Myocyte (in vitro differentiated cells): ENCODE measurements at places on chromosomes 2 and 18.

GRCh38 chr2:37896319-37896718 lies 28.8 kb upstream of the RMDN2 start:
- no peak for DNase-seq

- no peak for DNase-seq
Measured at GRCh38 chr18:74163019-74163660, 14.8 kb downstream of the TIMM21 start.

- no peak for DNase-seq
Measured at GRCh38 chr2:222232839-222233238, 66.0 kb downstream of the PAX3 start.

DNA sequence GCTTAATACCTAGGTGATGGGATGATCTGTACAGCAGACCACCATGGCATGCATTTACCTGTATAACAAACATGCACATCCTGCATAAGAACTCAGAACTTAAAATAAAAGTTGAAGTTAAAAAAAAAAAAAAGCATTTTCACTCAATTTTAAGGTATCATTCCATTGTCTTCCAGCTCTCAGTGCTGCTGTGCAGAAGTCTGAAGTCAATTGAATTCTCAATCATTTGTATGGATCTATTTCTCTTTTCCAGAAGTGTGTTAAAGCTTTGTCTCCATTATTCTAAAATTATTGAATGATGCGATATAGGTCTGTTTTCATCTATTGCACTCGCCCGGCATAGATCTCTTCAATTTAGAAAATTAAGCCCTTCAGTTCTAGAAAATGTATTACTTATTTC lies 202.5 kb upstream of the EPAS1 start:
- DNase-seq: no peak

- DNase-seq: no peak
Measured at GRCh38 chr2:142944264-142944663, 66.8 kb downstream of the KYNU start.

DNA sequence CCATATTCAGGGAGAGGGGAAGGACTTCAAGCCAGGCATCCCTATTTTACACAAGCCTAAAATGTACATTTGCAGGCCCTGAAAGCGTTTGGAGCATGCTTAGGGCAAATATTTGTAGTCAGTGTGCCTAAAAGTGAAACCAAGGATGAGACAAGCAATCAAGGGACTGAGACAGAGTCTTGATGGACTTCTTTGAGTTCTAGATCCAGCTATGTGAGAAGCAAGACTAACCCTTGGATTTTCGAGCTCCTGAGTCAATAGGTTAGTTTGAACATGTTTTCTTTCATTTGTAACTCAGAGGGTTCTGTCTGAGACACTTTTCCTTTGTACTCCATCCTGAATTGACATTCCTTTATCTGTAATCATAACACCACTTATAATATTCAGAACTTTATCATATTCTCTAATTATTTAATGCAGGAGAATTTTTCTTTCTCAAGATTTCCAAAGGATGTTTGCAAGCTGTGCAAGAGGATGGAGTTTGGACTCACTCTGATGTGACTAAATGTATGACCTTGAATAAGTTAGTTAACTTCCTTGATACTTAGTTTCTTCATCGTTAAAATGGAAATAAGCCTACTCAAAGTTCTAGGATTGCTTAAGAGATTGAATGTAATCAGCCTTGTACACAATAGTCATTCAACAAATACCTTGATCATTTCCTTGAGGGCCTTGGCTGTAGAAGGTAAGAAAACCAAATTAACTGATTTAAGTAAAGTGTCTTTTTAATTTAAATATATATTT lies 1237.8 kb upstream of the ZEB2 start:
- no peak for DNase-seq

- DNase-seq: peak; percentile 44
Measured at GRCh38 chr2:211181626-211182025, 625.2 kb downstream of the CPS1 start.

DNA sequence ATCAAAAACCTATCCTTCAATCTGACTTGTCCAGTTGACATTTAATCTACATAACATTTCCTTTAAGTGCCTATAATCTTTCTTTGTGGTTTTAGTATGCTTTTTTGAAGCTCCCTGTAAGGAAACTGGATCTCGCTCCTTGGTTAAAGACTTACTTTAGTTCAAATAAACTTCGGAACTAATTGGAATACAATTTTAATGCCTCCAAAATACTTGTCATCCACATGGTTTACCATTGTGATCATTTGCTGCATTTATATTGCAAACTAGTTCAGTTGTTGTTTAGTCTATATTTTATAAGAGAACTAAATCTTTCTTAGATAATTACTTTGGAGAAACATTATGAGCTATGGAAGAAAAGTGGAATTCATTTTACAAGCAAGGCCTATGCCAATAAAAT lies 496.0 kb downstream of the ERBB4 start:
- DNase-seq: no peak

DNA sequence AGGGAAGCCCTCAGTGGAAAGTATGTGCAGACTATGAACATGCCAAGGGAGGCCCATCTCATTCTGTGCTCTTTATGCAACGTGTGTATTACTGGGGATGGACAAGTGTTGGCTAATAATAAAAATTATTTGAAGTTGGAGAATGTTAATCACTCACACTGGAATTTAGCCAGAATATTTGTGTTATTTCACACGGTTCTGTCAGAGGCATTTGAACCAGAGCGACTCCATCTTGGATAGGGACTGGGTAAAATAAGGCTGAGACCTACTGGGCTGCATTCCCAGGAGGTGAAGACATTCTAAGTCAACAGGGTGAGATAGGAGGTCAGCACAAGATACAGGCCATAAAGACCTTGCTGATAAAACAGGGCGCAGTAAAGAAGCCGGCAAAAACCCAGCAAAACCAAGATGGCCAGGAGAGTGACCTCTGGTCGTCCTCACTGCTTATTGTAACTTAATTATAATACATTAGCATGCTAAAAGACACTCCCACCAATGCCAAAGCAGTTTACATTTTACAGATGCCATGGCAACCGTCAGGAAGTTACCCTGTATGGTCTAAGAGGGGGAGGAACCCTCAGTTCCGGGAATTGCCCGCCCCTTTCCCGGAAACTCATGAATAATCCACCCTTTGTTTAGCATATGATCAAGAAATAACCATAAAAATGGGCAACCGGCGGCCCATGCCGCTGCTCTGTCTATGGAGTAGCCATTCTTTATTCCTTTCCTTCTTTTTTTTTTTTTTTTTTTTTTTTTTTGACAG lies 2.6 kb upstream of the FZD5 start:
- DNase-seq: no peak

DNA sequence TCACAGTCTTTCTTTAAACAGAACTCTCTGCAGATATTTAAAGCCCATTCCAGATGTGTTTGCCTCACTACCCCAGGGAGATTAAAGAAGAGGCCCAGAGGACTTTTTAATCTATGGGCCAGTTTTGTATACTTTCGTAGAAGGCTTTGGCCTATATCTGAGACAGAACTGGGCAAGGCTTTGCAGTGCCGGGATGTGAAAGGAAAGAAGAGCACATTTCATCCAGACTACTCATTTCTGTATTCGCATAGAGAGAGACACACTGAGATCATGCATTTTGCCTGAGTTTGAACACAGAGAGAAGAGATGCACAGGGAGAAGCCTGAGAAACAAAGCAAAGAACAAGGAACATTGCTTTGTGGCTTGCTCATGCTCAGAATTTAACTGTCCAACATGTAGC lies 54.9 kb upstream of the SLC5A7 start:
- no peak for DNase-seq

DNA sequence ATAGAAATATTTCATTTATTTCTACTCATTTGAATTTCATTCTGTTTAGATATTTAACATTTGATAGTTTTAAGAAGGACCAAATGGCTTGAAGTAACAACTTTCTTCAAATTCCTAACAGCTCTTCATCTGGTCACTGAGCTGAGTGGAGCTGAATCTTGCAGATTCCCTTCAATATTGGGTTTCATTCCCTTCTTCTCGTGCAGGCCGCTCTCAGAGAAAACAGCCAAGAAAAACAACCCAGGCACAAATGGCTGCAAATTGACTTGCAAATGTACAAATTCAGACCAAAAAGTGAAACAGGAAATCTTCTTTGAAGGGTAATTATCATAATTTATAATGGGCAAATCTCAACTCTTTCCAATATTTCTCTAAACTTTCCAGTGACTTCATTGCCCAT lies 30.3 kb upstream of the GCG start:
- no peak for DNase-seq

- DNase-seq: no peak
Measured at GRCh38 chr2:156657809-156658208, 221.6 kb downstream of the GPD2 start.

DNA sequence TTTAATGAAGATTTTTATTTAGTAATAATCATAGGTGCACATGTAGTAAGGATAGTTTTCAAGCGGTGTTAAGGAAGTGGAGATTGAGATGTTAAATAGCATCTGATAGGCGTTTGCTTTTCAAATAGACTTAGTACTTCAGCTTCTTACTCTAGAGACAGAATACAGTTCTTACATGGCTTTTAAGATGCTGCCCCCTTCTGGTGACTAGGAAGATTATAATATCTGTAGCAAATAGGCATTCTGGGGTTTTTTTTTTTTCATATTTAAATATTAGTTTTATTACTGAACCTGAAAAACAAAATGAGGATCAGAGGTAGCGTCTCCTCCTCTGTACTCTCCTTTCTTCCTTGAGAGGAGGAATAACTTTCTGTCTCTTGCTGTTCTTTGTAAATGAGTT lies 100.2 kb downstream of the AGAP1 start:
- peak; percentile 73 for DNase-seq

- no peak for DNase-seq
Measured at GRCh38 chr2:120308038-120308910, 37.7 kb upstream of the INHBB start.

DNA sequence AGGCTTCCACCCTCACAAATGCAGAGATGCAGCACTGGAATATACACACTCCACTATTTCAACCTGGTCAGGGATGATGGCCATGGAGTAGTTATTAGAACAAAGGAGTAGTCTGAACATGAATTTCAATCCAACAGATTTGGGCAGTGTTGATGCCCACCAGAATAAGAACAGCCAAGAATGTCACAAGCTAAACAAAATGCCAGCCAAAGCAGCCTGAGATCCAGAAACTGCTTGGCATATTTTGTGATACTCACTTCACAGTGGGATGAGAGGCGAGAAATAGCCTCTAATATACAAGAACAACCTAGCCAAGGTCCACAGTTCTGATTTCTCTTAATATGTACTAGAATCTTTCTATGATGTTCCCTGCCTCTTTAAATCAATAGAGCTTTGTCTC lies 58.6 kb upstream of the KLF7 start:
- DNase-seq: no peak

DNA sequence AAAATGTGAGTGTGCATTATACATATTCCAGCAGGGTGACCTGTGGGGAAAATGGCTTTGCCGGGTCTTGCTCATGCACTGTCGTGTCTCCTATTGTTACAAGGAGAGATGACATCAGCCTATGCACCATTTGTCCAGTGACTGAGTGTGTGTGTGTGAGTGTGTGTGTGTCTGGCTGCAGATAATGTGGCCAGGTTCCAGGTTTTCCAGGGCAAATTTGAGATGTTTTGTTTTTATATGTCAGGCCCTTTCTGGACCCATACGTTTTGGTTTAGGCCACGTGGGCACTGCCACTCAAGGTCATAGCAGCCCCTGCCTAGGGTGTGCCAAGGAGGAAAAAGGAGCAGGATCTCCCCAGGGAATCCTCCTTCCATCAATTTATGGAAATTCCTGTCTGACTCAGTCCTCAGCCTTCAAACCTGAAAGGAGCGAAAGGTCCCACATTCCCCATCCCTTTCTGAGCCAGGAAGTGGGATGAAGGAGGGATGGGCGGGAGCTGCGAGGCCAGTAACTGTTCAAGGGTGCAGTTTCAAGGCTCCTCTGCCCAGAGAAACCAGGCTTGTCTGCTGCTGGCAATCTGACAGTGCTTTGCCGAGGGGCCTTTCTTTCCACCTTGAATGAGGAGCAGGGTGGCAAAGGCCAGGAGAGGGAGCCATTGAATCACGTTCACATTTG lies 93.0 kb upstream of the SMAD2 start:
- DNase-seq: peak; percentile 77

- peak; percentile 85 for DNase-seq
Measured at GRCh38 chr2:191845248-191845715, 1.6 kb downstream of the CAVIN2 start.

DNA sequence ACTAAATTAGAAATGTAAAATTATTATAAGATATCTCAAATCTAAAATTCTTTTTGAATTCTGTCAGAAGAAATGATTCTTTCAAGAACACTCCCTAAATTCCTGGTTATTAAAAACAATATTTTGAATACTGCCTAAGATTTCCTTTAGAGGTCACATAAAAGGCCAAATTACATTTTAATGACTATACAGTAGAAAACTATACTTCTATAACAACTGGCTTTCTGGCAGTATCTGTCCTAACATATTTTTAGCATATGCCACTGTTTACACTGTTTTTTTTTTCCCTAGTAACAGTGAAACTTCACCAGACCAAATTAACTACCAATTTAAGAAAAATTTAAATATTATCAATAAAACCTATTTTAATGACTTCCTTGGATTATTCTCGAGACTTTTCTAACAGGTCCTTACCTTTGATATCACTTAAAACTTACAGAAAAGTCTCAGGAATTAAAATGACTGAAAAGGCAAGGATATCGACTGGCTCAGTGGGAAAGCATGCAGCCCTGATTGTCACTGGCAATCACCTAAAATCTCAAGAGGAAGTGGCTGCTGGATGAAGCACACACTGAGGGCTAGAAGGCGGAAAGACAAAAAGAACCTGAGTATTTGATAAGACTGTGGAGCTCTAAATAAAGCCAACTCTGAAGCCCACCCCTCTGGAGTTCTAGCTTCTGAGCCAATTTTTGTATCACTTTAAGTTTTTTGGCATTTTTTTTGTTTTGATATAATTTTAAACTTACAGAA lies 59.6 kb downstream of the SPIRE1 start:
- DNase-seq: peak; percentile 36

GRCh38 chr2:46435796-46436360 lies 43.5 kb upstream of the TMEM247 start:
- DNase-seq: peak; percentile 34

DNA sequence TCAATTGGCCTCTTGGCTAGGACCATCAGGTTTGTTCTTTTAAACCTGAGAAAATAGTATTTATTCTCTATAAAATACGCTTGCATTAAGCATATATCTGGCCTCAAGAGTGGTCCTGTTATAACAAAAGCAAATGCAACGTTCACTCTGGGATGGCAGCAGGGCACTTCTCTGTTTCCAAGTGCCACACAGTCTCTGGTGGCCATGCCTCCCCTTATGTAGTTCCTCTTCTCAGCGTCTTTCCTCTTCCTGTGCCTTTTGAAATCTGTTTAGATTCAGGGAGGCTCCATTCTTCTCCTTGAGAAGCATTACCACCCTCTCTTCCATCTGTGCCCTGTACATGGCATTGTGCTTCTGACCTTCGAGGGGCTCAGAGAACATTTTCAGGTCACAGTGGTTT lies 51.9 kb downstream of the TSHZ1 start:
- DNase-seq: no peak

DNA sequence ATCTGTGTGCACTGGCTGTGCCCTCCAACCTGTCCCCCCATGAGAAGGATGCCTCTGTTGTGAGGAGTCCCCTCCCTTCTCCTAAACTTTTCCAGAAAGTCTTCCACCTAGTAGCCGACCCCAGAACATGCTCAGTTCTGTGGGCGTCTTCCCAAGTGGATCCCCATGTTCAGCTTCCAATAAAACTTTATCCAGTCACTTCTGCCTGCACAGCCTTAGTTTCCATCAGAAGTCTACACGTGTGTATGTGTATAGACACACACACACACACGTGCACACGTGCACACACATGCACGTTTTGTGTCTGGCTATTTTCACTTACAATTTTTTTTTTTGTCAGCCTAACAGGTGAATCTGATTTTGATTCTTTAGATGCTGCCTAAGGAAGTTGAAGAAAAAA lies 115.1 kb downstream of the RTP5 start:
- no peak for DNase-seq

GRCh38 chr2:20076757-20077156 lies 25.3 kb upstream of the LAPTM4A start:
- DNase-seq: no peak
